ENCODE measurements at places on chromosomes 7 and 10.

DNA sequence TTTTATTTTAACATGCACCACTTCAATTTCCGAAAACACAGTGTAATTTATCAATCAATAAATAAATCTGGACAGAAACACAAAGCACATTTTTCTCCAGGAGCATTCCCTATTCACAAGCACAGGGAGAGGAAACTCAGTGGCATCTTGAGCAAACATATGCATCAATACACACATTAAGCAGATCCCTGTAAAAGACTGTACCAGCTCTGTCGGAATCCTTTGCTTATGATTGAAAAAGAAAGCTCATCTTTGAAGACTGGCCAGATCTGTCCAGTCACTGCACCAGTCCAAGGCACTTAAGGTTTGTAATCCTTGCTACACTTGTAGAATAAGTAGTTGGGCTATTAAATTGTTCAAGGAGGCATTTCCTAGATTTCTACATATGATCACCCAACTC lies 343.9 kb downstream of the BMPER start:
- DNase-seq: no peak

DNA sequence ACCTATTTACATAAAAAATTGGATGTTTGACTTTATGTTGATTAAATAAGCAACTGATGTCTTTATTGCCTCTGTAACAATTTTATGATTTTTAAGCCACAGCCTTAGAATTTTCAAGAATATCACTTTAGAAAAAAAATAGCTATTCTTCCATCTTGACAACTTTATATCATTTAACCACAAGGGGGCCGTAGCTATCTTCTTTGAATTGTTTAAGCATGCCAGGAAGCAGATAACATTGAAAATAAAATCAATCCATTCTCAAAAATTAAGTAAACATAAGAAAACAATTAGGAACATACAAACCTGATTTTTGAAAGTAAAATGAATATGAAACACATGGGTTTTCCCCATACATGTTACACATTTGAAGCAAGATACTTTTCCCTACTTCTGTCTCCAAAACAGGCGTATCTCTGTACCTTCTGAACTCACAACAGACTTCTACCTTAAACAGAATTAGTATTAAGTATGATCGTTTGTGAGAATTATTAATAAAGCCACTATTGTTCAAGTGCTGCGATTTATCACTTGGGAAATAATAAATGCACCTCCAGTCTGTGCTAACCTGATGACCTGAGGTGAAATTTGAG lies 209.0 kb downstream of the CACNA2D1 start:
- DNase-seq: peak; percentile 15

DNA sequence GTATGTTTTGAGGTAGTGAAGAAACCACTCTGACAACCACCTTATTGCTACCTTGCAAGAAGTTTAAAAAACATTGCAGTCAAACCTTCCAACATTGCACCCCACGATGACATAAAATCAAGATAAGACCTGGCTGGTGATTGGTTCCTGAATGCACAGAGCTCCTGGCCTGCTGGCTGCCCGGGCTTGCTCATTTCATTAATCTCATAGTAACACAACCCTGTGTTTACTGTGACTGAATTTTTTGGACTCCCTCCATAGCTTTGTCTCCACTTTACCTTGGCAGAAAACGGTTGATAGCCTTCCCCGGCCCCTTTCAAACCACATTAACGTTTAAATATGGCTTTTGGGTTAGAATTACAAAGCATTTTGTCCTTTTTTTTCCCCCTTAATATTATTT lies 27.5 kb downstream of the VWA2 start:
- no peak for DNase-seq

- no peak for DNase-seq
These were observed at the start of gene CH25H for GRCh38 chr10:89207181-89207800. TSS of gene CH25H (minus strand) at chr10:89207317. CDS start at chr10:89207292, 25 bp downstream.

Data from HFF-Myc (cell line).